ENCODE measurements at places on chromosomes 1 and 21. TPM values are rescaled to one million over a fixed set of nuclear protein-coding genes. Genes with fewer than 3 reads are reported as not detected.
A peak's percentile ranks its signal among the peaks of the same experiment; 100 is the strongest.

LORICRIN gene
- total RNA-seq, result not detected

- no peak for DNase-seq
Observed at GRCh38 chr1:224359207-224359606, 2.5 kb downstream of the CNIH4 start.

DNA sequence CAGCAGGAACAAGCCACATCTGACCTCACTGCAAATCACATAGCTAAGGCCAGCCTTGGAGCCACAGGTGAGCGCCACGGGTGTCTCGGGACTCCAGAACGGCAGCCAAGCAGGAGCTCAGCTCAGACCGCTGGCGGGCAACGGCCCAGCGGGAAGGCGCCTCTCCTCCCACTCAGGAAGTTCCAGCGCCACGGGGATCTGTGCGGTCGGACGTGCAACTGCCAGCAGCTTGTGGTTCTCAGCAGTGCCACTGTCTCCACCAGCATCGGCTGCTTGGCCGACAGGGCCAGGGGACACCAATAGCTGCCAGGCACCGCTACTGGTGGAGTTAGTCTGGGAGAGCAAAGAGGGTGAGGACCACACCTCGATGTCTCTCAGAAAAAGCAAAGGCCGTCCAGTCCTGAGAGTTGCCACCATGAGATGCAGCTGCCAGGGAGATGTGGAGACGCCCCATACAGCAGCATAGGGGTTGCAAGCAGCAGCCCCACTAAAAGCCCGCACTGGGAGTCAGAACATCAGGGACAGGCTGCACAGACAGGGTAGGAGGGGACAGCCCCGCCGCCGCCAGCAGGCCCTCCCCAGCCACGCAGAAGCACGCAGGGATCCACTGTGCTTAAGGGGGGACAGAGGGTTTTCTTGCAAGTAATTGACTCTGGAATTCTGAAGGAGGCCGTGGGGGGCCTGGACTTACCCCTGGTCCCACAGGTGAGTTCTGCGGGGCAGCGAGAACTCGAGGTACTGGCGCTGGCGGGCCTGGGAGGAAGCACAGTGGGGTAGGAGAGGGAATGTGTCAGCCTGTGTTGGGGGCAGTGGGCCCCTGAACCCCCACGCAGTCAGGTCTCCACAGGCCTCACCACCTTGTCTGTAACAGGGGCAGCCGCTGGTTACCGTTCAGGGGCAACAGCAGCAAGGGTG is 83.5 kb downstream of the NPHP4 start:
- peak; percentile 19 for DNase-seq

GRCh38 chr1:156696755-156697154 is 8.6 kb downstream of the CRABP2 start:
- DNase-seq, result no peak

DNA sequence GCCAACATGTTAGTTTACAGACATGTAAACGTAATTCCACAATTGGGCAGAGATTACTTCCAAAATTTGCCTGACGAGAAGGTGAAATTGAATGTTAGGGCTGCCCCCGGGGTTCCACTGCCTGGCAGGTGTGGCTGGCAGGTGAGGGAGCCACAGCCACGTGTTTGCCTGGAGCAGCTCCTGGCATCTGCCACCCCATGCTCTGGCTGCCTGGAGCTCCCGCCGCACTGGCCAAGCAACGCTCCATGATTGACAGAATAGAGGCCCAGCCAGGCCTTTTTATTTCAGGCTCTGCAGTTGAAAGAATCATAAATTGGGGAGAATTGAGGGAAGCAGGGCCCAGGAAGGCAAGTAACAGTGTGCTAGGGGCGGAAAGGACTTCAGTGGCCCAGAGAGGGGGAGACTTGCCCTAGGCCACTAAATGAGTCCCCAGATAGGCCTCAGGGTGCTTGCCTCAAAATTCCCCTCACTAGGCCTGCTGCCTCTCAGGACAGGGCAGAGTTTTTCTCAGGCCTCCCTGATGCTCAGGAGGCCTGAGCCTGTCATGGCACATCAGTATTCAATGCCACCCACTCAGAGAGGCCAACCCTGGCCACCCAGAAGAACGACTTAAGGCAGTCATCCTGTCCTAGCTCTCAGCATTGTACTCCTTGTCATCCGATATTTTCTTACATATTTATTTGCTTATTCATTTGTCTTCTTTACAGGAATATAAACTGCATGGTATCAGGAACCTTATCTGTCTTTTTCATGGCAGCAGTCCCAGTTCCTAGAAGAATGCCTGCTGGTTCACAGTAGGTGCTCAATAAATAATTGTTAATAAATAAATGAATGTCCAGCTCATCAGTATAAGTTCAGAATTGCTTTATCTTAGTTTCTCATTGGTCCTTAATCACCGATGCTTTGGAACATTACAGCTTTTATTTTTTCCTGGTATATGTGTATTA is 16.6 kb upstream of the S1PR1 start:
- DNase-seq, result no peak

- DNase-seq, result no peak
Observed at GRCh38 chr21:44314561-44314960, 14.7 kb downstream of the PFKL start.

- no peak for DNase-seq
Observed at GRCh38 chr1:205217418-205217817, 5.9 kb upstream of the DSTYK start.

DNA sequence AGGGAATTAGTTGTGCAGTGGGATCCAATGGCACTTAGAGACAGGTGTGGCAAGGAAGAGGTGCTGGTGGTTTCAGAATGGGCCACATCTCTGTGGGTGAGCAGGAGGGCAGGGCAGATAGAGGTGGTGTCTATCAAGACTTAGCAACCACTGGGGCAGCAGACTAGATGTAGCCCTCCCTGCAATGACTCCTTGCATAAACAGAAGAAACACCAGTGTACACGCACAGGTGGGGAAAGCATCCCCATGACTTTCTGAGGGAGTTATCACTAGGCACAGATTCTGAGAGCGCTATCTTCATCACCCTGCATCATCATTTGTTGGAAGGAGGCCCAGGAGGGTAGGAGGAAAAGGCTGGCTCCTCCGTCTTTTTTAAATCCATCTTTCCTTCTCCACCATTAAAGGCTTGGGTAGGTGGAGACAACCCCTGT is 58.4 kb downstream of the PLXNA2 start:
- DNase-seq, result no peak

FGR gene
- total RNA-seq, result not detected

RAP1GAP gene
- total RNA-seq, result 0.39 TPM

KIF21B gene
- 3.4 TPM for total RNA-seq

DNAJC11 gene
- total RNA-seq, result 45.7 TPM

DNA sequence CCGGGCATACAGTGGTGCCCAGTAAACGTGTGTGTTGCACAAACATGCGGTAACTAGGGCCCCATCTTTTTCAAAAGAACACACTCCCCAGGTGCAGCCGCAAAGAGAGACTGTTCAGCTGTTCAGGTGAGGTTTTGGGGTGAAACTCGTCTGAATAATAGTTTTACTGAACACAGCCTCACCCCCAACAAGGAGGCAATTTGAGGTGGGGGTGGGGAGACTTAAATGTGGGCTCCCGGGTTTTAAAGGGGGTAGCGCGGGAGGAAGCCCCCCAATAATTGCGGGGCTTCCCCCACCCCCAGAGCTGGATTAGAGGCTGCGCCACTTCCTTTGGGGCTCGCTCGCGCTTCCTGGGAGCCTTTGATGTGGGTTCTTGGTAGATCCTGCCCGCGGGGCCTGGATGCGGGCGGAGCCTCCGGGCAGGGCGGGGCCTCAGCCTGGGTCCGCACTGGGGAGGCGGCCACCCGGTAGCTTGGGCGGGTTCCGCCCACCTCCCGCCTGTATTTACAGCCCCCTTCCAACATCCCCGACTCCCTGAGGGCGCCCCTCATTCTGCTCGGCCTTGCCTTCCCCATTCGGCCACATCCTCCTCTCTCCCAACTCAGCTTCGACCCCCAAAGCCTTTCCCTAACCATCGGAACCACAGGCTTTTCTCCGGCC is 6.4 kb upstream of the EPHA2 start:
- DNase-seq, result no peak

DNA sequence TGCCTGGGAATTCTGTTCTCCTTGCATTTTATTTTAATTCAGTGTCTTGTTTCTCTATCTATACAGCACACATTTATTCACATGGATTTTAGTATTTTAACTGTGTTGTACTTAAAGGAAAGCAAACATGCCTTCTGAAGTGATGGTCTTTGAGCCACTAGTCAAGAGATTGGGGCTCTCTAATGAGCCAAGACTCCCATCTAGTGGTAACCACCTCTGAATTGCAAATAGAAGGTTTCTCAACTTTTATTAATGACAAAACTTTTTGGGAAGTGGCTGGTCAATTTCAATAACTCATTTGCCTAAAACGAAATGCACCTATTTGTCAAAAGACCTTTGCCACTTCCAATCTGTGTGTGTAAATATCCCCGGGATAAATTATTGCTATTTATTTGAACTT is 199.6 kb downstream of the LTN1 start:
- DNase-seq, result no peak

PCAT6 gene
- not detected for total RNA-seq

C1orf94 gene
- 0.06 TPM for total RNA-seq

DNA sequence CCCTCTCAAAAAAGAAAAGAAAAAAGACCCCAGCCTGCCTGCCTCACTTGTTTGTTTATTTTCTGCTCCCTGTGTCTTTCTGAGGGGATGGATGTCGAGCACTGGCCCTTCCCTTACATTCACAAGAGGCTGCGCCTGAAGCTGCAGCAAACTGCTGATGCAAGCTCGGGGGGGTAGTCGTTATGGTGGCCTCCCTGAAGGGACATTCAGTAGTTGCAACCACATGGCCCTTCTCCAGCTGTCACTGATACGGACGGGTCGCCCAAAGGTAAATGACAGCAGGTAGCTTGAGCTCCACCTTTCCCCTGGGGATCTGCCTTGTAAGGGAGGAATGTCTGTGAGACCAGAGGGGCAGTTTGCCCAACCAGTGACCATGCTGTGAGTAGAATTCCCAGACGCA is 17.7 kb downstream of the PLEKHM2 start:
- no peak for DNase-seq

DNA sequence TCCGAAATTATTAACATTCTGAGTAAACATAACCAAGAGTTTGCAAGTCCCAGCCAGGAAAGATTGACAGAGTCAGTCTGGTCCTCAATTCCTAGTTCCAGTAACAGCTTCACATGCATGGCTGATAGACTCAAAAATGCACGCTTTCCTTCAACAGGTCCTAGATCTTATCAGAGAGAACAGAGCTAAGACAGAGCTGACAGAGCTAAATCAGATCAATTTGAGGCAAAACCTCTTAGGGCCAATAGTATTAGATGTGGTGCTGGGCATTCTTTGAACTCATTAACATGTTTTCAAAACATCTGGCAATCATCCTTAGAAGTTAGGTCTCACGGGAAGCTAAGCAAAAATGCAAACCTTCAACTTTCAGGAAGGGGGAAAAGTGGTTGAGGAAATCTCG is 114.0 kb downstream of the GREM2 start:
- no peak for DNase-seq

DNA sequence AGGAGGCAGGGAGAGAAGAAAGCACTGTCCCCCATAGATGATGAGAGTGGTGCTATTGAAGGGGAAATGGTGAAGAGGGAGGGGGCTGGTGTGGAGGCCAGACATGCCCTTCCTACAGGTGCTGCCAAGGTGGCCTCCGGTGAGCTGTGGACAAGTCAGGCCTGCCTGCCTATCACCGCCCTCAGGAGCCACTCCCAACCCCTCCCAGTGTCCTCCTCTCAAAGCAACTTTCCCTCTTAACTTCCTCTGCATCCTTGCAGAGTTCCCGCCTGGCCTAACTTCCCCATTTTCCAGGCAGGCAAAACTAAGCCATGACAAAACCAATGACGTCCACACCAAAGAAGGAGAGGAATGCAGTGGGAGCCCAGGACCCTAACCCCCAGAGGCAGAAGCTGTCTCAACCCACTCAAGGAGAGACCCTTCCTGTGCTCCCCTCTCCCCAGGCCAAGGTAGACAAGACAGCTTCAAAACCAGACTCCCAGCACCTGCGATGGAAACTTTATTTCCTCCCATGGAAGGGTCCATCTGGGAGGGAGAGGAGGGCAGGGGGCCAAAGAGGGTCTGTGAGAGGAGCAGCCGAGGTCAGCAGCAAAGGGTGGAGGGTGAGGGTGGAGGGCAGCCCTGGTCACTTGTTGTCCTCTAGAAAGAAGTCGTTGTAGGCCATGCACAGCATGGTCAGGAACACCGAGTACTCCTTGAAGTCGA is 1.0 kb upstream of the S100A6 start:
- no peak for DNase-seq

DNA sequence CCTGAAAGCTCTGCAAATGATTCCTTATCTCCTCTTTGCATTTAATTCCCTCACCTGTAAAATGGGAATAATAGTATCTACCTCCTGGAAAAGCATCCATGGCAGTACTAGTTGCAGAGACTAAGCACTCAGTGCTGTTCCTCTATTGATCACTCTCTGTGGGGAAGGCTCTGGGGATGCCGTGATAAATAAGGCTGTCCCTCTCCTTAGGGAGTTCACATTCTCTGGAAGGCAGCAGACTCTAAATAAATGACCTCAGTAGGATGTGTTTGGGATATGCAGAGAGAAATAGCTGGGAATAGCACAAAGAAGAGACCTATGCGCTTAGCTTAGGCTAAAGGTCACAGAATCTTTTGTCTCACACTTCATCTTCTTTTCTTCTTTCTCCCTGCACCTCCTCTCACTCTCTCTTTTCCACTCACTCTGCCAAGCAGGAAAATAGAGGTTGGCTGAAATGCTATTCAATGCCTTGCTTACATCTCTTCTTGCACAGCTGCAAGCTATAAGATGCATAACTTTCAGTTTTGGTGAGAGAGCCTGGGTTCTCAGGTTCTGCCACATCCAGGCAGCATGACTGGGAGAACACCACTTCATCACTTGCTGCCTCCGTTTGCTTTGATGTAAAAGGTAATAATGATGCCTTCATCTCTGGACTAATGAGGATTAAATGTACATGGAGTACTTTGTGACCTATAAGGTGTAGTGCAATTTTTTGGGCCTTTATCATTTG is 101.5 kb downstream of the LMX1A start:
- DNase-seq, result no peak

GRCh38 chr1:91151702-91152101 is 129.9 kb upstream of the ZNF644 start:
- no peak for DNase-seq

ATP1A1 gene
- 42.7 TPM for total RNA-seq

IVL gene
- 0.06 TPM for total RNA-seq

DNA sequence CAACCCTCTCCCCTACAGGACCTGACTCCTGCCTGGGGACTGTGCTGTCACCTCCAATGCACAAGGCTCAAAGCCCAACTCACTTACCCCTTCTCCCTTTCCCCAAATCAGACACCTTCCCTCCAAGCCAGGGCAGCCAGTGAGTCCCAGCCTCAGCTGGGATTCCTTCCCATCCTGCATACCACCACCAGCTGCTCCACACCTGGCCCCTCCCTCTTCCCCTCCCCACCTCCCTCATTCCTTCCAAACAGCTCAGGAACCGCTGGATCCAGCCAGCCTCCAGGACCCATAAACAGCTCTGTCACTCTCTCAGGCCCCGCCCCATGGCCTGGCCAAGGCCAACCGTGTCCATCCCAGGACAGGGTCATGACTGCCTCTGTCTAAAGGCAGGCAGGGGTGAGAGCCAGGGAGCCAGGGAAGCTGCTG is 41.4 kb downstream of the ACOT7 start:
- DNase-seq, result no peak

Data from Daoy (cell line).